ENCODE measurements at places on chromosomes 6 and 20. TPM values are rescaled to one million over a fixed set of nuclear protein-coding genes. Genes with fewer than 3 reads are reported as not detected.

- no peak for DNase-seq
Observed at GRCh38 chr20:10922941-10923340, 249.1 kb upstream of the JAG1 start.

- no peak for DNase-seq
Observed at GRCh38 chr6:87583822-87584221, 6.0 kb downstream of the RARS2 start.

- DNase-seq: no peak
Observed at GRCh38 chr6:37501632-37502491, 2.2 kb upstream of the CCDC167 start.

DNA sequence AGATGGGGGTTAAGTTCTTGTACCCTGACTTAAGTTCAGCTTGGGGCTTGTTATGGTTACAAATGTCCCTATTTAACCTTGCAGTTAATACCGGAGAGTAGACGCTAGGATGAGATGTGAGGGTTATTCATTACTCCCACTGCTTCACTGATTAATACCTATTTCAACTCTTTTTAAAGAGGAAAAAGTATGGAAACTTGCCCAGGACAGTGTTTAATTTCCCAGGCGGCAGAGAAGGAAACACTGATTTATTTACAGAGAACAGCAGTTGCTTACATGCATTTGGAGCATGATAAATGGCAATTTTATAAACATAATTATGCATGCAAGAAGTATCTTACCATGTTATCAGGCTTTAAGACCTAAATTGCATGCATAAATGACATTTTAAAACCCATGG is 137.7 kb downstream of the RCAN2 start:
- no peak for DNase-seq

- DNase-seq: no peak
Observed at GRCh38 chr6:17159240-17159639, 57.4 kb downstream of the STMND1 start.

DNA sequence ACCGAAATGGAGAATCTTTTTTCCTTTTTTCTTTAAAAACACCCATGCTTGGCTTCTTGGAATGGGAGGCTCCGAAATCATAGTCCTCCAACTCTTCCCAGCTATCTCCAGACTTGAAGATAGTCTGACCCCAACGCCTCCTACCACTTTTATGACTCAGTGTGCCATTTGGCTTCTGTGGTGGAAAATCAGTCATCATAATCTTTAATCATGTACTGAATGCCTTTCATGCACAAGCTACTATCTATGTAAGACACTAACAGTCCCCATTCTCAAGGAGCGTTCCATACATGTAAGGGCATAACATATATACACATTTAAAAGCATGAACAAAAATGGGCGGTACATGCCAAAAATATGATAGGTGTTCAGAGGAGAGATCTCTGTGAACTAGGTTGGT is 44.1 kb downstream of the TMEM14B start:
- no peak for DNase-seq

GRCh38 chr6:28408076-28408802 is 8.7 kb upstream of the ZSCAN12 start:
- DNase-seq: no peak

- no peak for DNase-seq
Observed at GRCh38 chr6:4804095-4804494, 27.9 kb downstream of the CDYL start.

DNA sequence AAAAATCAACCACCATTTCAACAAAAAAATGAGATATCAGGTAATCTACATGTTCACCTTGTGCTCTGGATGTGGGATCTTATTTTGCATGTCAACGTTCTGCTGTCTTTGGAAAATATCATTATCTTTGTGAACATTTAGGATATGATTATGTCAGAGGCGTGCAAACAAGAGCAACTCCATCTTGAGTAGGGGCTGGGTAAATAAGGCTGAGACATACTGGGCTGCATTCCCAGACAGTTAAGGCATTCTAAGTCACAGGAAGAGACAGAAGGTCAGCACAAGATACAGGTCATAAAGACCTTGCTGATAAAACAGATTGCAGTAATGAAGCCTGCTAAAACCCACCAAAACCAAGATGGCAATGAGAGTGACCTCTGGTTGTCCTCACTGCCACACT is 28.8 kb upstream of the ZBTB24 start:
- no peak for DNase-seq

DNA sequence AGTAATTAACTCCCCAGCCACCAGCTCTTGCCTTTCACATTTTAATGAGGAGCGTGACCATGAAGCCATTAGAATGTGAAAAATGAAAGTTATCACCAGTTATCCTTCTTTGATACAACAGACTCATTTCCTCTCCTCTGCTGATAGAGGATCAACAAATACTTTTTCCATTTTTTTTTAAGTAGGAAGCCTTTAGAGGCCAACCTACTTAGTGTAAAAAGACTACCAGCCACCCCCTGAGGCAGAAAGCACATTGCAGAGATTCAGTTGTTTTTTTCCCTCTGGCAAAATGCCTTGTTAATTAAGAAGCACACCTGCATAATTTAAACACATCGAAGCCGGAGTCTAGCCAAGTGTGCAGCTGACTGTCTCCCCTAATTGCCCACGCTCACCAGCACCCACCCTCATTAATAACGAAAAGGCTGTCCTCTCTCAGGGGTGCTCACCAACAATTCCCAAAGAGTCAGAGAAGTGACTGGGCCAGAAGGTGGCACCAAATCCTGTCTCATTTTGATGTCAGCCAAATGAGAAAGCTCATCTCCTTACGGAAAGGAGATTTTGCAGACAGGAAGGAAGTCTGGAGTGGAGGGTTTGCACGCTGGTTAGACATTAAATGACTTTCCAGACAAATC is 60.9 kb upstream of the MC3R start:
- DNase-seq: no peak

DNA sequence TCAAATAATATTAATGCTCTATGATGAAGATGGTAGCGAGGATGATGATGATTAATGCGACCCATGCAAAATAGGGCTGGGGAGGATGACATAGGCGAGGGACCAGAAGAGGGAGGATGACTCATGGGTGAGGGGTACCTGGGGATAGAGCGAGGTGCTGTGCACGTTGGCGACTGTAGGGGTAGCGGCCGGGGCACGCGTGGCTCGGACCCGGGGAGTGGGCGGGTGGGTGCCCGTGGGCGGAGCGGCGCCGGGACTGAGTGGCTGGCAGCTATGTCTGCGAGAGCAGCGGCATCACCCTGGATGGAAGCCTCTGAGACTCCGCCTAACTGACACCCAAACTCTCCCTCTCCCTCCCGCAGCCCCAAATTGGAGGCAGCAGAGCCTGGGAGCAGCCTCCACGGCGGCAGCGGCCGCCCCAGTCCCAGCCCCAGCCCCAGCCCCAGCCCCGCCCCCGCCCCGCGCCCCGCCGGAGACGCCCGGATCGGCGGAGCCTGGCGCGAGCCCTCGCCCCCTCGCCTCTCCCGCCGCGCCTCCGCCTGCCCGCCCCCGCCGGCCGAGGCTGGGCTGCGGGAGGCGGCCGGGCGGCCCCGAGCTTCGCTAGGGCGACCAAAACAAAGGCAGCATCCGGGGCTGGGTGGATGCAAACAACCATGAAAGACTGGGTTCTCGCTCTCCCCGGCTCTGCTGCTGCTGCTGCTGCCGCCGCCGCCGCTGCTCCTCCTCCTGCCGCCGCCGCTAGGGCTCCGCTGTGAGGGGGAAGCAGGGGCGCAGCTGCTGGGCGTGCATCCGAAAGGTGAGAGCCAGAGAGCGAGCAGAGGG is at the start of gene RIMS1:
Gene RIMS1 (plus strand): TSS at position 367 of the 822 bp plus-strand sequence. CDS start 474 bp downstream, outside the sequence.
- peak; percentile 32 for DNase-seq

DNA sequence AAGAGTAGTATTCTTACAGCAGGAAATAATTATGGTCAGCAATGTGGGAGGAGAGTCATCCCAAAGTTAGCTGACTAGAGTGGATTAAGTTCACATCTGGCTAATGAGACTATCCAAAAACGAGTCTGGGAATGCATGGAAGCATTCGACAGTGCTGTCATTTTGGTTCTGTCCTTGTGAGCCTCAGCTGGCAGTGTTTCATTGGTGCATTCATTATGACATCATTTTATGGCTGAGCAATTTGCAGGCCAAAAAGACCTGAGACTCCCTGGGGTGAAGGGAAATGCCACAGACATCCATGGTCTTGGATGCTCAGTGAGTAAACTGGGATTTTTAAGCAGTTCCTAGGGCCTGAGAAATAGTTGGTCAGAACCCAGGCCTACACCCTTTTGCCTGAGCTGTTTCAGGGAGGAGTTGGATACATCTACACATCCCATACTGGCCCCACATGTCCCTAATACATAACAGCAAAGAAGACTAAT is 196.4 kb upstream of the CCN2 start:
- no peak for DNase-seq

Gene TIAM2
- 10.3 TPM for total RNA-seq

Gene TNFRSF6B
- 6.4 TPM for total RNA-seq

Gene SPTLC3
- 8.5 TPM for total RNA-seq

Gene EBF4
- total RNA-seq: 17.6 TPM

Gene STMND1
- 8.6 TPM for total RNA-seq

Gene ADAM33
- 12.4 TPM for total RNA-seq

Gene IL17A
- not detected for total RNA-seq

Gene OR2J1
- total RNA-seq: not detected

All from ovary (tissue), 10 donors.